AG04449 (cell line): ENCODE measurements at places on chromosomes 11 and 22.

GRCh38 chr11:15864026-15864805 is 492.1 kb downstream of the SOX6 start:
- DNase-seq: no peak

- no peak for DNase-seq
Measured at GRCh38 chr11:93958991-93959390, 62.2 kb upstream of the HEPHL1 start.

DNA sequence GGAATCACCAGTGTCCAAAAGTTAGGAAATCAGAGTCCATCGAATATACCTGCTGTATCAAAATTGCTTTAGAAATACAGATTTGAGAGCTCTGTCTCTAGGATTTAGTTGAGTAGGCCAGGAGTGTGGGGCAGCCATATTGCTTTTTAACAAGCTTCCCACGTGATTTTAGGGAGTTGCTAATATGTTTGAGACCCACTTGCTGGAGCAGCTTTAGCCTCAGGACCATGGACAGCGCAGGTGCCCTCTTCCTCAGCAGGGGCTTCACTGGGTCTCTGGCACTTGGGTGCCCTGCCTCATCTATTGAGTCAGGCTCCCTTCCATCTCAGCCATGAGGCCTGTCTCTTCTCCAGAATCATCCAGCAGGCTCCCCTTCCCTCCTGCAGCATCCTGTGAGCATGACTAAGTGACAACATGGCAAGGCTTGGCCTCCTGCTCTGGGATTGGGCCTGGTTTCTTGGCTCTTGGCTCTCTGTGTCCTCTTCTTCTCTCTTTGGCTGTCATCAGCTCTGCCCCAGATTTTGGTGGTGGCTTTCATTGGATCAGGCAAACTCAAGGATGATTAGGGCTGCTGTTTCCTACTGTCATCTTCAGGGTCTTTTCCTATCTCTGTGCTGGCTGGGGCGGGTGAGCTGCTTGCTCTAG is 70.0 kb downstream of the SGSM1 start:
- DNase-seq: no peak

- DNase-seq: no peak
Measured at GRCh38 chr11:130314184-130314749, 450 bp downstream of the ZBTB44 start.

DNA sequence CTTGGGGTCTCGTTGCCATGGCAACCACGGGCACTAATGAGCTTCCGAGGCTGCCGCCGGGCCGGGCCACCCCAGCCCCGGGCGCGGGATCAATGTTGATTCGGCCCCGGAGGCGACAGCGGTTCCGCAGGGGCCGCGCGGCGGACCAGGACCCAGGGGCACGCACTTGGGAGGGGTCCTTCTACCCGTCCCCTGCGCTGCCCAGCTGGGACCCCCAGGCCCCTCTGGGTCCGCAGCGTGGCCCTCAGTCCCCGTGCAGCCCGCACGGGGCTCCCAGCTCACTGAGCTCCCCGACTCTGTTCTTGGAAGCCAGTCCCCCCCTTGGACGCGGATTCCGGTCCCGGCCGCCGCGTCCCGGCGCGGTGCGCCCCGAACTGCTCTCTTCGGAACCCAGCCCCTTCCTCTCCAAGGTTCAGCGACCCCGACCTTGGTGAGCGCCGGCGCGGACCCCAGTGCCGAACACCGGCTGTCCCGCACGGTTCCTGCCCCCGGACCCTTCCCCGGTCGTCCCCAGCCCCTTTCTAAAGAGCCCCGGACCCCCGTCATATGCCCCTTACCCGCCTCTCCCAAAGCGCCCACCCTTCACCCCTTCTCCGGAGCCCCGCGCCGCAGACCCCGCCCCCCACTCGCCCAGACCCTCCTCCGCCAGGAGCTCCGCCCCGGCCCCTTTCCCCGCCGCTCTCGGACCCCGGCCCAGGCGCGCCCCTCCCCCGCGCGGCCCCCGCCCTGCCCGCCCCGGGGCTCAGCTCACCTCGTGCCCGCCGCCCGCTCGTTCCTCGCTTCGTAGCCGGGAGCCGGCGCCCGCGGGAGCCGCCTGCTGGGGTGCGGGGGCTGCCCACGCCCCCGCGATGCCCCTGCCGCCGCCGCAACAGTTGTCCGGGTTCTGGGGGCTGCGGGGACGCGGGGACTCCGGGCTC is 18.3 kb upstream of the SHISAL1 start:
- DNase-seq: no peak
